ENCODE measurements at places on chromosomes 7 and 10.

- DNase-seq = no peak
Observed at GRCh38 chr7:80611779-80612178, 26.7 kb upstream of the CD36 start.

DNA sequence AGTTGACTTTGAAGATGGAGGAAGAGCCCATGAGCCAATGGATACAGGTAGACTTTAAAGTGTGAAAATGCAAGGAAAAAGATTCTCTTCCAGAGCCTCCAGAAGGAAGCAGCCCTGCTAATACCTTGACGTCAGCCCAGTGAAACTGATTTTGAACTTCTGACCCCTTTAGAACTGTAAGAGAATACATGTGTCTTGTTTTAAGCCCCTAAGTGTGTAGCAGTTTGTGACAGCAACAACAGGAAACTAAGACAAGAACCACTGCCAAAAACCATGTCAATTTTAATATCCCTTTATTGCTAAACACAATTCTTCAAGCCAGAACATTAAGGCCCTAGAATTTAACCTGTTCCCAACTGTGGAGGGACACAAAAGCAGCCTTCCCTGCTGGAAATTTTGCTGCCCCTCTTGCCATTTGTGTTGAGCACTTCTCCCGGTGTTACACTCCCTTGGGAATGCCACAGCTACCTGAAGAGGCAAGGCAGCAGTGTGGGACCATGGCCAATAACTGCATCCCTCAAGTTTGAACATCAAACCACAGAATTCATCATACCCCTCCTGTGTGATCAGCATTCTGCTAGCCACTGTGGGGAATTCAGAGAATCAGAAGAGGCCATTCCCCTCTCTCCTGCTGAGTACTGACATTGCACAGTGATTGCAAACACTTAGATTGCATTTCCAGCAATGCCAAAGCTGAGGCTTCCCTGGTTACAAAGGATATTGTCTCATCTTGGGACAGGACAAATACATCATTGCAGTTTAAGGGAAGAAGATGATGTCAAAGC lies 12.3 kb upstream of the CCDC172 start:
- no peak for DNase-seq

DNA sequence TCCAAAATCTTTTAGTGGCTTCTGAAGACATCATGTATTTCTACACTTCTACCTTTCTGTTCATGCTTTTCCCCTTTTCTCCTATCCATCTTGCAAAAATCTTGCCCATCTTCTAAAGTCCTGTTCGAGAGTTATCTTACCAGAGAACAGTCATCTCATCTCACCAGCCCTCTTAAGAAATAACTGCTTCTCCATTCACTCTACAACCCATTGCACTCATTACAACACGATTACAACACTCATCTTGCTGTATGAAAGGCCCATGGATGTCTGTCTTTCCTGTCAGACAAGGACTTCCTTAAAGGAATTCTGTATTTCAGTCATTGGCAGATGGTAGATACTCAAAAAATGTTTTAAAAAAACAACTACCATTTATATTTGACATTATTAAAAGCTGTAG lies 30.8 kb downstream of the ZNF438 start:
- DNase-seq = no peak

GRCh38 chr7:158758586-158759244 lies 54.1 kb upstream of the NCAPG2 start:
- no peak for DNase-seq

- no peak for DNase-seq
Observed at GRCh38 chr7:69691327-69691726, 93.1 kb downstream of the AUTS2 start.

Data from stimulated activated CD4-positive, alpha-beta T cell treated with anti-CD3 and anti-CD28 coated beads, Interleukin-1b, Interleukin-23, amount 100 ng/mL, for 1 hour (primary cell).